ENCODE measurements at places on chromosomes 6 and 20.

- DNase-seq, result no peak
Measured at GRCh38 chr6:88872962-88873361, 90.5 kb downstream of the RNGTT start.

GRCh38 chr20:57890202-57890800, 180.5 kb upstream of the PMEPA1 start:
- no peak for DNase-seq

DNA sequence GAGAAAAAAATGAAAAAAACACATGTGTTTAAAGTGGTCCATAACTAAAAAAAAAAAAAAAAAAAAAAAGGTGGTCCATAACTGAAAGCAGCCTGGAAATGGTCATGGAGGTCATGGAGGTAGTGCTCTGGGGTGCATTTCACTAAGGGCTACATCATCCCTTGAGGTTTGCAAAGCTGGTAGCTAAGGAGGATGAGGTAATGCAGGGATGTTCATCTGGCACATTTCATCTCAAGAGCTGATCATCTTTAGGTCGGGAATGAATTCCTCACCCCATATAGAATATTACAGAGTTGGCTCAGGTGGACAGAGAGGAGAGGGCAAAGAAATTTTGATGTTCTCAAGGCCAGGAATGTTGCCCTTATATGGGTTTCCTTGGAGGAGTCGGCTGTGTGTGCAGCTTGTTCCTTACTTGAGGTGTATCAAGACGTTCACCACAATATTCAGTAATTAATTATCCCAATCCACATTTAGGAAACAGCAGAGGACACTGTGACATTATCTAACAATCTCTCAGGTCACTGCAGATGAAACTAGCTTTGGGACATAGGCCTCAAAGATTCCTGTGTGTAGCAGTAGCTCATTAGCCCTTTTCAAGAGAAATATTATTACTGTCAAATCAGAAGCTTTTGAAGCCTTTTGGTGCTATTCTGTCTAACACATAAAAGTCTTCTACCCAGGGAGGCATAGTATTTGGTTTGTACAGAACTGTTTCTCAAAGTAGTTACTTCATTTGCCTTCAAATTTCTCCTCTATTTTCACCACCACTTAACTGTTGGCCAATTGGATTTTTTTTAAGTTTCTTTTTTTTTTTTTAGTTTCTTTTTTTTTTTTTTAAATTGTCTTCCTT, 46.8 kb downstream of the CYP24A1 start:
- no peak for DNase-seq

DNA sequence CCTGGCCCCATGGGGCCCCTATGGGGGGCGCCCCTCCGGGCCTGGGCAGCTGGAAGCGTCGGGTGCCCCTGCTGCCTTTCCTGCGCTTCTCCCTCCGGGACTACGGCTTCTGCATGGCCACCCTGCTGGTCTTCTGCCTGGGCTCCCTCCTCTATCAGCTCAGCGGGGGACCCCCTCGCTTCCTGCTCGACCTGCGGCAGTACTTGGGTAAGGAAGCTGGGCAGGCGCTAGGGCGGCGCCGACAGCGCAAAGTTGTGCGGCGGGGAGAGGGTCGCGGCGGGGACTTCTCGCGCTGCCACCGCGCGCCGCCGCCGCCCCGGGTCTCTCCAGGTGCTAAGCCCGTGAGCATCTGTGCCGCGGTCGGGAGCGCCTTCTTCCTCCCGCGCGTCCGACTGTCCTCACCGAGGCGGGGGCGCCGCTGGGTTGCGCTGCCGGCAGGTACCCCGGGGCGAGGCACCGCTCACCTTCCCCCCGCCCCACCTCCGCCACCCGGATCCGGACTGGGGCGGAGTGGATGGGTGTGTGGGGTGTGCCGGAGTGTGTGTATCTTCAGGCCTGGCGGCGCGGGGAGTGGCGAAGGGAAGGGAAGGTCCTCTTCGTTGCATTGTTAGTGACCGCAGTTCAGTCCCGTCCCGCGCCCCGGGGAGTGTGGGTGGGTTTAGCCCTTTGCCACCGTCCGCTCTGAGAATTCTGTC, 788 bp downstream of the UST start:
- peak; percentile 57 for DNase-seq

- DNase-seq, result no peak
Measured at GRCh38 chr20:58740356-58741308, 48.0 kb downstream of the NPEPL1 start.

GRCh38 chr6:82248273-82248735, 760 bp upstream of the IBTK start:
- DNase-seq, result no peak
